Purkinje cell (primary cell): ENCODE measurements at places on chromosomes 3 and 15. TPM values are rescaled to one million over a fixed set of nuclear protein-coding genes. Genes with fewer than 3 reads are reported as not detected.

MCF2L2 gene
- 7.0 and 21.9 TPM in 2 replicates for polyA plus RNA-seq

GOLGA8S gene
- polyA plus RNA-seq, result 0.19 and 0.53 TPM in 2 replicates

SLC22A14 gene
- polyA plus RNA-seq, result 0.78 TPM in 1 of 2 replicates, not detected in the other

SERPINI1 gene
- 687 and 886 TPM in 2 replicates for polyA plus RNA-seq
